ENCODE measurements at places on chromosomes 16 and 17. TPM values are rescaled to one million over a fixed set of nuclear protein-coding genes. Genes with fewer than 3 reads are reported as not detected.

- no peak for DNase-seq
Observed at GRCh38 chr16:78817200-78817739, 717.8 kb downstream of the WWOX start.

DNA sequence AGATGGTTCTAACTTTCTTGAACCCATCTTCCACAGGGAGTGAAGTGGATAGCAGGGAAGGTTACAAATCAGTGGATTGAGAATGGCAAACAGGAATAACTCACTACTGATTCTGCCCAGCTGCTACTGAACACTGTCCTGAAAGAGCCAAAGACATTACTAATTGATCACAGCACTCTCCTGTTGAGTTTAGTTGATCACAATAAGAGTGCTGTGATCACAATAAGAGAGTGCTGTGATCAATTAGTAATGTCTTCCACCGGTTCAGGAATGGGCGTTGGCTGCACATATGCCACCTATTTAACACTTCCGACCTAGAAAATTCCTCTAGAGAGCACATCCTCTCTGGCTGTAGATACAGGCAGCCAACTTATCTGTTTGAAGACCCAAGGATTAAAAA, 11.4 kb downstream of the CFAP97D1 start:
- no peak for DNase-seq

GRCh38 chr17:1179112-1179817, 516 bp downstream of the ABR start:
- peak; percentile 21 for DNase-seq

The MT1M gene
- total RNA-seq, result not detected

All from activated CD8-positive, alpha-beta T cell treated with anti-CD3 and anti-CD28 coated beads for 36 hours (primary cell).